NCI-H526 (cell line): ENCODE measurements at places on chromosomes 12 and 14.
A peak's percentile ranks its signal among the peaks of the same experiment; 100 is the strongest.

DNA sequence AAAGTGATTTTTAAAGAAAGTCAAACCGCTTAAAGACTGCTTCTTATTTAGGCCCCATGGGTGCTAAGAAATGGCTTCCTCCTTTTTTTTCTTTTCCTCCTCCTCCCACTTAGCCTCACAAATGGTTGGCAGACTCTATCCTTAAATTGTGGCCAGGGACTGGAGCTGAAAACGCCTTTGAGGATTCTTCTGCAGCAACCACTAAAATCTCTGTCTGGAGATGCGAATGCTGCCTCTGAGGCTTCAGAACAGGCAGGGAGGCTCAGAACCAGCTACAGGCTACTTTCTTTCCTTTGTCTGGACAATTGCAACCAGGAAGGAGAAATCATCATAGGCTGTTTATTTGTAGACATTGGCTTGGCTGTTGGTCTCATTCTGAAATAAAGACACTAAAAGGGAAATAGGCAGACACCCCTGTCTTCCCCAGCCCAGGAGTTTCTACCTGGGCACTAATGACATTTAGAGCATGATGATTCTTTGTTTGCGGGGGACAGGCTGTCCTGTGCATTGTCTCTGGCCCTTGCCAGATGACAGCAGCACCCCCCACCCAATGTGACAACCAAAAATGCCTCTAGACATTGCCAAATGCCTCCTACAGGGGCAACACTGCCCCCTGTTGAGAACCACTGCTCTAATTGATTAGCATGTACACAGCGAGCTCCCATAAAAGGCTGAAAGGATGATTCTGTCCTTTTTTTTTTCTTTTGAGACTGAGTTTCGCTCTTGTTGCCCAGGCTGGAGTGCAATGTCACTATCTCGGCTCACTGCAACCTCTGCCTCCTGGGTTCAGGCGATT, 50.3 kb downstream of the MAP1LC3B2 start:
- DNase-seq: peak; percentile 58

DNA sequence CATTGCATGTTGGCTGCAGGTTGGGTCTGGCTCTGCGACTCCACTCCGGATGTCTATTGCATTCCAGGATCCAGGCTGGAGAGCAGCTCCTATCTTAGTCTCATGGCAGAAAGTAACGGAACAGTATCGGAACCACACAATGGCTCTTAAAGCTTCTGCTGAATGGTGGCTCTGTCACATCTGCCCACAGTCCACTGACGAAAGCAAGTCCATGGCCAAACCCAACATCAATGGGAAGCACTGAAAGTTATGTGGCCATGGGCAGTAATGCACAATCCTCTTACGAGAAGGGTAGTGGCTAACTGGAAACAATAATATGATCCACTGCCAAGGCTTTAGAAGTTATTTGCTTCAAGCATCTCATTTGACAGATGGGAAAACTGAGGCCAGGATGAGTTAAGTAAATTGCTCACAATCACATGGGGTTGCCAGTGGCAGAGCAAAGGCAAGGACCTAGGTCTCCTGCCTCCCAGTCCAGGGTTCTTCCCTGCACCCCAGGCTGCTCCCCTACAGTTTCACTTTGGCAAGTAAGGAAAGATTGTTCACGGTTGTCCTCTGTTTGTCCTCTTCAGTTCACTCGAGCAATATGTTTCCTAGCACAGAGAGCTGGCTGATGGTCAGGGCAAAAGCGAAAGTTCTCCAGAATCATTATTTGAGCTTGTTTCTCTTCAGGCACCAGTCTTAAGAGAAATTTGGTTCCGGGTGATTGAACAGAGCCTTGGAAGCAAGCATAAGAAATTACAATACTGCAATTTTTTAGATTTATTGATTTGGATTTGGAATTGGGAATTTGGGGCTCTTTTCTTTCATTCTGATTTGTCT, 54.2 kb downstream of the CKAP4 start:
- no peak for DNase-seq

- DNase-seq: no peak
Measured at GRCh38 chr12:18753481-18754123, 15.7 kb downstream of the CAPZA3 start.

GRCh38 chr14:71319666-71320065, 412.4 kb downstream of the PCNX1 start:
- DNase-seq: peak; percentile 14

DNA sequence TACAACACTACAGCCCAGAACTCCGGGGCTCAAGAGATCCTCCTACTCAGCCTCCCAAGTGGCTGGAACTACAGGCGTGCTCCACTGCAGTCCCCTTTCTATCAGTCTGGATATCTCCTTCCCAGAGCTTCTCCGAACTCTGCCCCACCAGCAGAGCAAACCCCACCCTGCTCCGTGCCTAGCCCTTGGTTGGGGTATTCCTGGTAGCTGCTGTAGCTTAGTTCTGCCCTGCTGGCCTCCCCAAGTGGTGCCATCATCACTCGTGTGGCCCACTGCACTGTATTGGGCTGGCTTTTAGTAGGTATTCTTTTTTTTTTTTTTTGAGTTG, 9.5 kb downstream of the HSP90AA1 start:
- no peak for DNase-seq

DNA sequence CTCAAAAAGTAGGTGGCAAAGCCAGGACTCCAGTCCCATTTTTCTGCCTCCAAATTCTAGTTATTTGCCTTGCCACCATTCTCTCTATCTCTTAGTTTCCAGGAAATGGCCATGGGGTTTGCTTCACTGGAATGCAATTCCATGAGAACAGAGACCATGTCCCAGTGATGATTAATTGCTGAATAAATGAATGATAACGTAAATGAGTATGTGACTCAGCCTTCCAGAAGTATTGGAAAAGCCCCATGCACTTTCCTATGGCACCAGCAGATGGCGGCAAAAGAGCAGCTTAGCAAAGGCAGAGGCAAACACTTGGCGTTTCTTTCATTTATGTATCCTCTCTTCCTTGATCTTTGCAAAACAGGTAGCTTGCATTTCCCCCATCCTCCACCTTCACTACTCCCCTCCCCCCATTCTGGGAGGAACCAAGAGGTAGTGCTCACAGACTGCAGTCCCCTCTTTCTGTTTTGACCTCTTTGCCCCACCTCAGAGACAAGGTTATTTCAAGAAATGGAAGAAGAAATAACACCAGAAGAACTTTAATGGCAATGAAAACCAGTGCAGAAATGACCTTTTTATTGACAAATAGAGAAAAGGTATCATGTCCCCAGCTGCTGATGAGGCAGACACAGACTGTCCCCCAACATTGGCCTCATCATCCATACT, 21.3 kb downstream of the TBX3 start:
- peak; percentile 51 for DNase-seq

- DNase-seq: no peak
Measured at GRCh38 chr12:4372653-4373052, 6.9 kb downstream of the FGF23 start.

GRCh38 chr12:89041078-89041477, 311.2 kb downstream of the DUSP6 start:
- no peak for DNase-seq

GRCh38 chr12:115857923-115858322, 419.6 kb downstream of the MED13L start:
- no peak for DNase-seq

DNA sequence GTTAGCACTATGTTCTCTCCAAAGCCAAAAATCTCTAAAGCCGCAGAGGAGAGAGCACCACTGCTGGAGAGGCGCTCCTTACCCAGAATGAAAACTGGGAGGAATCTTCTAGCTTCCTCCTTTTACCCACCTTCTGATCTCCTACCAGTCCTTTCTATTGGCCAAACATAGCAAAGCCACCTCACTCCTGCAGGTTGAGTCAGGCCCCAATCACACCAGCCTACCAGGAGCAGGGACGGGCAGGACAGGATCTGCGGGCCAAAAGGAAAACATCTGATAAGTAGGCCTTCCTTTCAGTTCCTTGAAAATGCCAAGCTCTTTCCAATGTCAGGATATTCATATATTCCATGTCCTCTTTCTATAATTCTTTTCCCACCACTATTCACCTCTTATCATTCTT, 197.7 kb upstream of the CNOT2 start:
- no peak for DNase-seq

GRCh38 chr12:89345830-89346740, 6.2 kb downstream of the DUSP6 start:
- peak; percentile 69 for DNase-seq

- no peak for DNase-seq
Measured at GRCh38 chr14:43983721-43984120, 523.4 kb downstream of the FSCB start.

GRCh38 chr14:47189911-47190484, 485.4 kb downstream of the MDGA2 start:
- no peak for DNase-seq

DNA sequence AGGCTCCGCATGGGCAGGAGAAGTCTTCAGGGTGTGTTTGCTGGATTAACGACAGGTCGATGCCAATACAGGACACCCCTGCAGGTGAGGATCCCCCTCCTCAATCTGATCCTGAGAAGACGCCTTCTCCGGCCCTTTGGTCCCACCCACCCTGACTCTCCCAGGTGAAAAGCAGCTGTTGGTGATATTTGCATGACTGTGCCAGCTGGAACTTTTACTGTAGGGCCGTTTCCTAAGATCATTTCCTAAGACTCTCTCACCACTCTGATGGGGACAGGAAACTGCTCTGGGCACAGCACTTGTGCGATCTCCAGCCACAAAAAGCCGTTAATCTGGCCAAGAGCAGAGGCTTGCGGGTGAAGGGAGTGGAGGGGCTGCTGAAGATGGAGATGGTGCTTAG, 16.8 kb upstream of the EIF5 start:
- peak; percentile 94 for DNase-seq

DNA sequence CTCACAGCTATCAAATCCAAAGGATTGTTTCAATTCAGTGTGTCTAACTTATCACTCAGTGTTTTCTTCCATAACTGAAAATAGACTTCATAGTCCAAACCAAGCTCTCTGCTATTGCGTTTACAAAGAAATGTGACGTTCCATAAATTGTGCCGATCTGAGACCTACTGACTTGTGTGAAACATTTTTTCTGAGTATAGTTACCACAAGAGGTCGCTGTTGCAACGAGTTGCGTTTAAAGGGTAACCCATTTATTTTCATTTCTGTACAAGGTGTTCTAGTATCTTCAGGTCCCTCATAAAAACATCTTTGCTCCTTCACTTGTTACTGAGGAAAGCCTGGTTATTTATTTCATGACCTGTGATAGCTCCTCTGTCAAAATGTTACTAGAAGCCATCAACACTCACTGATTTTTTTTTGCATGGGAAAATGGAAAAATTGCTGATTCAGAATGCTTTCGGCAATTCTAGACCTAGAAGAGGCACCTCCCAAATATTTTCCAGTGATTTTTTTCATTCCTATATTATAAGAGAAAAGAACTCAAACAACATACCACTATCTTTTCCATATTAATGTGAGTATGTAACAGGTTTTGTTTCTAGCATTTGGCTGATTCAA, 60.9 kb upstream of the OR4E1 start:
- DNase-seq: peak; percentile 54

DNA sequence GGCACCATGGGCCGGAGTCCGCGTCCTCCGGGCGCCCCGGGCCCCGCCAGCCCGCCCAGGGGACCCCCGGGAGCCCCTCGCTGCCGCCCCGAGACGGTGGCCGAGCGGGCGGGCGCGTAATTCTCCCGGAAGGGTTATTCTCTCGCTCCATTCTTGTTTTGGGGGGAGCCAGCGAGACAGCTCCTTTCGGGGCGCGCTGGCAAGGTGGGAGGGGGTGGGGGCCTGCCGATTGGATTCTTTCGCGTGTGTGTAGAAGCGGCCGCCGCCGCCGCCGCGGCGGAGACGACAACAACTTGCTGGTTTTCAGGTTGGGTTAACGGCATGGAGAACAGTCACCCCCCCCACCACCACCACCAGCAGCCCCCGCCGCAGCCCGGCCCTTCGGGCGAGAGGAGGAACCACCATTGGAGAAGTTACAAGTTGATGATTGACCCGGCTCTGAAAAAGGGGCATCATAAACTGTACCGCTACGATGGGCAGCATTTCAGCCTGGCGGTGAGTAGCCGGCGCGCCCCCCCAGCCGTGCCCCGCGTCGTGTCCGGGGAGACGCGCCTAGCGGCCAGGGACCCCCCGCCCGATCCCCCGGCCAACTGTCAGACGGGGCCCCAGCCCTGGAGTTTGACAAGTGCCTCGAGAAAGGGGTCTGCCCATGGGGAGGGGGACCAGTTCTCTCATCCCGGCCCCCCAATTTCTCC, 755 bp downstream of the SETD1B start:
- peak; percentile 38 for DNase-seq

DNA sequence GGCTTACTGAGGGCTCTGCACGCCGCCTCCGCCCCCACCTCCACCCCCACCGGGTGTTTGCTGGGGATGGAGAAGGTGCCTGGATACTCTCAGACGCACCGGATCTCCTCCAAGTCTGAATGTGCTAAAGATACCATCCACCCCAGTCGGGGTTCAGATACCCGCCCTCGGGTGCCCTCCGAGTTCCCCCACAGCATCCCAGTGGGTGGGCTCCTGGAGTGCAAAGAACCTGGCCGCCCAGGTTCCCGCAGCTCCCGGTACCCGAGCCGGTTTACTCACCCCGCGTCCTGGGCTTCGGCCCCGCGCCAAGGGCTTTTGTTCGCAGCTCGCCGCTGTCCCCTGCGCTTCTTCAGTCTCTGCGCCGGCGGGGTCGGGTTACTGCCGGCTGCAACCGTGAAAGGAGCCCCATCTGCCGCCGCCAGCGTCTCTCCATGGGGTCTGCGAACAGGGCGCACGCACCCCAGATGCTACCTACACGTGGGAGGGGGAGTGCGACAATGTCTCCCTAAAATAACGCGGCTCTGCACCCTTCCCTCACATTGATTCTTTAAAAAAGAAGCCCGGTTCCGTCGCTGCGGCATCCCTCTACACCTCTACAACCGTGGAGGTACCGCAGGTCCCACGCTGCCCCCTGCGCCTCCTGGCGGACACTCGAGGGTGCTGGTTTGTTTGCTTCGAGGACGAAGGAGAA, at the start of gene CCDC177:
TSS of gene CCDC177 (minus strand) at position 609 of the 691 bp plus-strand sequence. CDS start 1,249 bp downstream, outside the sequence.
- peak; percentile 78 for DNase-seq

GRCh38 chr12:4564818-4565217, 2.8 kb downstream of the DYRK4 start:
- no peak for DNase-seq

DNA sequence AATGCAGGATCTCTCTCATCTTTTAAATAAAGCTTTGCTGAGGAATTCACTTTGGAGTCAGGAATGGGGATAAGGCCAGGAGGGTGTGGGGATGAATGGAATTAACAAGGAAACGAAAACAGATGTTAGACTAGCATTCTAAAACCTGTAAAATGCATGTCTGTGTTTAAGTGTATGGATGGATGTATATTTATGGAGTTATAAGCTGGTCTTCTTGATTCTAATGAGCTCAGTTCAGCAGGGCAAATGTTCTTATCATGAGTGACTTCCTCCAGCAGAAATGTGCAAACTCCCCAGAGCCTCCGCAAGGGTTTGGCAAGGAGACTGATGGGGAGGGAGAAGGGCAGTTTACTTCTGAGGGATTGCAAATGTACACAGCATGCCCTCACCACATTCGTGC, 149.1 kb downstream of the NTF3 start:
- DNase-seq: no peak

DNA sequence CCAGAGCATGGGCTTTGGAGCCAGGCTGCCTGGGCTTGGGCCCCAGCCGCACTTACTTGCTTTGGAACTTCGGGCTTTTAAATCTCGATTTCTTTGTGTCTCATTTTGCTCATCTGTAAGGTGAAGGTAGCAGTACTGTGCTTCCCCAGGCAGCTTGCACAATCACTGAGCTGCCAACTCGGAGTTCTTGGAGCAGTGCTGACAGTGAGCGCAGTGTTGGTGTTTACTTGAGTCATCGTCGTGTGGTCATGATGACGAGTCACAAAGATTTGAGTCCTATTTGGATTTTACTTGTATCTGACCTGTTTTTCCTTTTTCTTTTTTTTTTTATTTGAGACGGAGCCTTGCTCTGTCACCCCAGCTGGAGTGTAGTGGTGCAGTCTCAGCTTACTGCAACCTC, 31.3 kb upstream of the ATF1 start:
- DNase-seq: no peak
